ENCODE measurements at places on chromosomes 16 and 17.

DNA sequence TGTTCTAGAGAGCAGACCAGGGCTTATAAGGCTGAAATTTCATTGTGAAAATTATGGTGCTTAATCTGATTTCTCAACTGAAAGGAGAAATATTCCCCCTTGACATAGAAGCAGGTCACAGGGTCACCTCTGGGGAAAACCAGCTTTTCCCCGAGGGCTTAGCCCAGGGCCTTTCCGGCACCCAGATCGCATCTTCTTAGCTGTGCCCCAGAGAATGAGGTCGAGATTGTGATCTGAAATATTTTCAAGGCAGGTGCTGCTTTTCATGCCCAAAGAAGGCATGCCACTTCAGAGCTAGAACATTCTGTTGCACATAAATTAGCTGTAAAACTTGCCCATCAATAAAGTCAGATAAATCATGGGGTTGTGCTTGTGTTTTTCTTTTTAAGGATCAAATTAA lies 25.4 kb upstream of the ARHGAP17 start:
- DNase-seq = no peak

DNA sequence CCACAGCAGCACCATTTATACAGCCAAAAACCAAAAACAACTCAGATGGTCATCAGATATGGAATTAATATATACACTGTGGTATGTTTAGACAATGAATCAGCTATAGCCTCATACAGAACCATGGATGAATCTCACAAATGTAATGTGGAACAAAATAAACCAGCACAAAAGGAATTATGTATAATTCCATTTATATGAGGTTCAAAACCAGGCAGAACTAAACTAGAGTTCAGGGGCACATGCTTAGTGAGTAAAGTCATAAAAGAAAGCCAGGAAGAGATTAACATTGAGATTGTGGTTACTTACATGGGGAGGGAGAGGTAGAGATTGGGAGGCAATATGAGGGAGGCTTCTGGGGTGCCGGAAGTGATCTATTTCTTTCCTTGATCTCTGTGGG lies 231.1 kb downstream of the COPRS start:
- no peak for DNase-seq

DNA sequence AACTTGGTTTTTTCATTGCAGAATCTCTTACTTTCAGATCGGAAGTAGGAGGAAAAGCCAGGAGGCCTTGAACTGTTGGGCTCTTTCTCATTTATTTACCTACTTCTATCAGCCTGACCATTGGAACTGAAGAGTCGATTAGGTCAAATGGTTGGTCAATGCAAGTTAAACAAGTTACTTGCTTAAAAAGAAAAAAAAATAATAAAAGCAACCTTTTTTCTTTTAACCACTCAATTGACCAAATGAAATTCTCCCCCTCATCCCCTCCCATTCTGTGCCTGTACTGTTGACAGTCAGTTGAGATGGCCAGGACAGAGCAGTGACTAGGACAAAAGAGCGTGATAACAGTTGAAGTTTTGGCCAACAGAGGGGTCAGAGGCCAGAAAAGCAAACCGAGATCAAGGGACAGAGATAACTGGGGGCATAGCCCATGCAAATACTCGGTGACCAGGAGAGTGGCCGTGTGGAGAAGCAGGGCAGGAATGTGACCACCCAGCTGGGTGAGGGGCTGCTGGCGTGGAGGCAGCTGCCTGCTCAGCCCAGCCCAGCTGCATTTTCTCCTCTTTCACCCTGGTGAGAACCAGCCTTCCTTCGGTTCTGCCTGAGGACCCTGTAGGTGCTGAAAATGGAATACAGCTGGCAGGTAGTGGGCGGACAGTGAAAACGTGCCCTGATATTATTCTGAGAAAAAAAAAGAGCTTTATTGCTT lies 72.2 kb downstream of the HS3ST3B1 start:
- DNase-seq = no peak

- no peak for DNase-seq
Measured at GRCh38 chr17:77303620-77304019, 162.9 kb downstream of the SEC14L1 start.

DNA sequence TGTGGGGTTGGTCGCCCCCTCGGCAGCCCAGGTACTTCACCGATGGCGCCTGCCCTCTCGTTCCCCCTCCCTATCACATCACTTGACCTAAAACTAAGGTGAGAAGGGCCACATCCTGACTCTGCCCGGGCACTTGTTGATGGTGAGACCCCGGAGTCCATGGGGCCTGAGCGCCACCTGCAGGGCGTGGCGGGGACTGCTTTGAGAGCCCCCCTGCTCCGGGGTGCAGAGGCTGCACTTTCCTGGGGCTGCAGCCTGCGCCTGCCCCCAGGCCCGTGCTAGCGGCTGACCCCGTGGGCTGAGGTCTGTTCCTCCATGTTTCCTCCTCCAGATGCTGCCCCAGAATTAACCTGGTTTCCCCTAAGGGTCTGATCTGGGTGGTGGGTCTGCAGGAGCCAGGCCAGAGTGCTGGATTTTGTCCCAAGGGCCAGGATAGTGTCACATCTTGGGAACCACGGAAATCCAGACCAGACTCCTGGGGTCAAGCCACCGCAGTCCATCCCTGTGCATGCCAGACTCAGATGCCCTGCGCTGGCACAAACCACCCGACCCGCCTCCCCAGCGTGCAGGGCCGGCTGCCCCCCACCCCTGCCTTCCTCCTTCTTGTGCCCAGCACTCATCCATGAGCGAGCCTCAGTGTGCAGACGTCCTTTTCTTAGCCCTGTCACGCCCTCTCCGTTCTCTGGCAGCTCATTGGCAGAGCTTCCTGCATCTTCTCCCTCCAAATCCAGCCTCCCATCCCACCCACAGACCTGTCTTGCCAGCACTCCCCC lies 2.7 kb downstream of the NDUFAF8 start:
- peak; percentile 76 for DNase-seq

- no peak for DNase-seq
Measured at GRCh38 chr16:89237733-89238132, 20.2 kb downstream of the ZNF778 start.

DNA sequence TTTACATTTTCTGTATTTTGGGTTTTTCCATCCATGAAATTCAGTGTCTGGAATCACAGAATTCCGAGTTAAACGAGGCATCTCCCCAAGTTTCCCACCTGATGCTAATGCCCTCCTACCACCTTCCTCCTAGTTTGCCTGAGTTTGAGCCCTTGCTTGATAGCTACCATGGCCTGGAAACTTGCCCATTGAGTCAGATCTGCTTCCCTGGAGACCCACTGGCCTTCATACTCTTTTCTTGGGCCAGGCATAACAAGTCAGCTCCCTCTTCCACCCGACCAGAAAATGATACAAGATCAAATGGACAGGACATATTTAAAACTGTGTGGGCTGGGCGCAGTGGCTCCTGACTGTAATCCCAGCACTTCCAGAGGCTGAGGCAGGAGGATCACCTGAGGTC lies 10.2 kb downstream of the SETD1A start:
- DNase-seq = no peak
